ENCODE measurements at places on chromosomes 4 and X.

GRCh38 chr4:15010038-15010585 lies 7.8 kb downstream of the CPEB2 start:
- DNase-seq = no peak

GRCh38 chrX:141673946-141674345 lies 24.6 kb downstream of the SPANXD start:
- DNase-seq = no peak

DNA sequence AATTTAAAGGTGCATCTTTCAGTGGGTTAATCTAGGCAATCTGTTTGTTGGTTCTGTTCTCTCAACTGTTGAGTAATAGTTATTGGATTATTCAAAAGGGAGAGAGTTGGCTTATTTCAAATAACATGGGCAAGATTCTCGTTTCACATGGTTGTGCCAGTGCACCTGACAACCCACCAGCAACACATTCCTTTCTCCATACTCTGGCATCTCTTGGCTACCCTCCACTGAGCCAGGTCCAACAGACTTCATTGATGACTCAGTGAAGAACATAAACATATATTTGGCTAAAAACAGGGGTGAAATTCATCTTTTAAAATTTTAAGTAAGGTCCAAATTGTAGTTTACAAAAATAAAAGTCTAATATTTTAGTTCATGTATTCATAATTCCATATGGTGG lies 967.2 kb downstream of the RPA4 start:
- no peak for DNase-seq

GRCh38 chrX:42127563-42127962 lies 204.2 kb upstream of the CASK start:
- no peak for DNase-seq

DNA sequence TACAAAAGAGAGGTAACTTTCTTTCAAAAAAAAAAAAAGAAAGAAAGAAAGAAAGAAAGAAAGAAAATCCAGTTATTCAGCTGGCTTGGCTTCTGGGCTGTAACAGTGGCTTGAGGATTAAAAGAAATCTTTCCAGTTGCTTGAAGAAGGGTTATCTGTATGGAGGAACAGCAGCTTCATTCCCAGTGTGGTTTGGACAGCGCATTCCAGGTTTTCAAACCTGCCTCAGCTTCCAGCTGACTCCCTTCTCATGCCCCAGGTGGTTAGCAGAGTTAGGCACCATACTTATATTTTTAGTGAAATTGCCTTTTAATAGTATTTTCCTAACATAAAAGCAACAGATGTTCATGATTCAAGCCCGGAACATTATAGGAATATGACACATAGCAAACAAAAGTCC lies 48.6 kb downstream of the TMEM164 start:
- no peak for DNase-seq

DNA sequence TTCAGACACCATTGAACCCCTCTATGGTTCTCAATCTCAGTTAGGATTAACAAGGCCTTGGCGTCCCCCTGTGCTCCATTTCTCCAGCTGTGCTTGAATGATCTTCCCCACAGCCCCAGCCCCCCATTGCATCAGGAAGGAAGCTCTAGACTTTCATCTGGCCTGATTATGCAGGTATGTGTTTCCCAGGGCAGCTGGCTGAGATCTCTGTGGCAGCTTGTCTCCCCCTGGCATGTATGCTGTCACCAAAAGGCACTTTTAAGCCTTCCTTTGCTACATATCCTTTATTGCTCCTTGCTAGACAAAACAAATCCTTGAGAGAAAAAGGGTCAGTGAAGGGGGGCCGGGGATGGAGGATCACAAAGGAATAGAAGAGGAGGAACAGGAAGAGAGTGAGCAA lies 1056.0 kb upstream of the SLIT2 start:
- no peak for DNase-seq

GRCh38 chr4:57446266-57446665 lies 336.1 kb upstream of the IGFBP7 start:
- no peak for DNase-seq

DNA sequence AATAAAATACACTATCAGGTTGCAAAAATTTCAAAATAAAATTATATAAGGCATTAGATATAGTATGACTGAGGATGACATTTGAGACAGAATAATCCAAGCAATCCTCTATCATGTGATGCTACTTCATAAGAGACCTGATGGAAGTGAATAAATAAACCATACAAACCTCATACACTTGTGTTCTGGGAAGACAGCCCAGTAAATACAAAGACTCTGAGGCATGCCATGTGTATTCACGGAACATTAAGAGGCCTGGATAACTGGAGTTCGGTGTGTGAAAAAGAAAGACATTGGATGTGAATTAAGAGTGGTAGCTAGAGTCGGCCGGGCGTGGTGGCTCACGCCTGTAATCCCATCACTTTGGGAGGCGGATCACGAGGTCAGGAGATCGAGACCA lies 364.2 kb downstream of the ADAM29 start:
- no peak for DNase-seq

DNA sequence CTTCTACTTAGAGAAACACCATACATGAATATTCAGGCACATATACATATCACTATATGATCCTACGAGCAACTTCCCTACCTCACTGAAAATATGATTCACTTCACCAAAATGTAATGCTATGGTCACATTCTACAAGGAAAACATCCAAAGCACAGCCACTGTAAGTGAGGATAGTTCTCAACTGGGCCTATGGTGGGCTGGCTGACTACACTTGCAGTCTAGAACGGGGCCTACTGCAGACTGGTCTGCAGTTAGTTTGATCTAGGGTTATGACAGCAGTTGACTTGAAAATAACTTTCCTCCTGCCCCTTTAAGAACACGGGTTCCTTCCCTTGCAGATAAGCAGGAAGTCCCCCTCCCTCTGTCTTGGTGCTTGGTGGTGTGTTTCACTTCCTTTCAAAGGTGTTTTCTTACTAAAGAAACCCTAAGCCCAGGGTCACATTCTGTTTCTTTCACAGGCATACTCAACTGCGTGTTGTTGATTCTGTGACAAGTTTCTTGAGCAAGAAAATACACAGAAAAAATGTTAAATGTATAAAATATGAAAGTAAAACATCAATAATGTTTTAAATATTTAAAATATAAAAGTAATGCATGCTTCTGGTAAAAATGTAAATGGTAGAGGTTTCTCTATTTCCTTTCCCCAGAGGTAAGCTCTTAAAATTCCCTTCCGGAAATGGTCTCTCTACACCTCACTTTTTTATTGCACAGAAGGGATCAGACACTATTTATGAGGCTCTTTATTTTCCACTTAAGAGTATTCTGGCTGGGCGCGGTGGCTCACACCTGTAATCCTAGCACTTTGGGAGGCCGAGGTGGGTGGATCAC lies 18.0 kb upstream of the TMSB4X start:
- DNase-seq = no peak

DNA sequence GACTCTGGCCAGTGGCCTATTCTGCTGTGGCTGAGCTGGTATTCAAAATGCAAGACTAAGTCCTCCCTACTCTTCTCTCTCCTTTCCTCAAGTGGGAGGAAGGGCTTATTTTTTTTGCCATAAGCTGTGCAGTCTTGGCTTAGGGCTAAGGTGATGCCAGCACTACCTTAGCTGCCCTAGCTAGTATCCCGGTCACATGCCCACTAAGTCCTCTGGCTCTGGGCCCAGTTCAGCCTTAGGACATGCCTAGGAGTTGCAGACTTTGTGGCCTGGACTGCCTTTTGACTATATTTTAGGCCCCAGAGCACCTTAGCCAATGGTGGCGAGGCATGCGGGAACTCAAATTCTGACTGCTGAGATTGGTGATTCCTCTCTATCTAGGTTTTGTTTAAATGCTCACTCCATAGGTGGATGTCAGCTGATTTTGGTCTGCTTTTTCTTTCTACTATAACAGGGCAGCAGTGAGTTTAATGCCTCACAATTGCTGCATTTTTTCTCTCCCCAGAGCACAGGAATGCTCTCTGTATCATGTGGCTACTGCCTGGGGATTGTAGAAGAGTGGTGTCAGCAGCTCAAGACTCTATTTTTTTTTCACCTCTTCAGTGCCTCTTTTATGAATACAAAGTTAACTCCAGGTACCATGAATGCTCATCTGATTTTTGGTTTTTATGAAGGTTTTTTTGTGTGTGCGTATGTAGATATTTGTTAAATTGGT lies 472.9 kb upstream of the GRID2 start:
- DNase-seq = no peak

DNA sequence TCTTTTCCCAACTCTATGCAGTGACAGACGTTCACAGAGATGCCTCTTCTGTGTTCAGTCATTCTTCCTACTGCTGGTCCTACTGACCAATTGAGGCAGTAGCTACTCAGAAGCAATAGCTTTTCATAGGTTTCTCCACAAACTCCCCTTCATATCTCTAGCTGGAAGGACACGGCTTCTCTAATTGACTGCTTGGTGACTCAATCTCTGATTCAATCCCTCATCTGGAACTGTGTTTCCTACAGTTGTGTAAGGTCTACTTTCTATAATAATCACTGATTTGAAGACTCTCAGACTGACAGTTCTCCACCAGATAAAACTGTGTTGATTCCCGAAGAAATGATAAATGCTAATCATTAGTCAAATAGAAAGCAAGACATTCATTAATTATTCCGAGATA lies 111.5 kb downstream of the DTHD1 start:
- DNase-seq = no peak
